ENCODE measurements at places on chromosomes 1 and 21. TPM values are rescaled to one million over a fixed set of nuclear protein-coding genes. Genes with fewer than 3 reads are reported as not detected.

- no peak overlapping the region for H3K27ac ChIP-seq
- H3K4me3 ChIP-seq, result no peak overlapping the region
- peaks cover 4% of the 10 kb centered on the region for H3K4me1 ChIP-seq
- H3K27me3 ChIP-seq, result no peaks in the 10 kb centered on the region
- DNase-seq, result no peak
Observed at GRCh38 chr1:220274251-220274855, 2.1 kb upstream of the RAB3GAP2 start.

DNA sequence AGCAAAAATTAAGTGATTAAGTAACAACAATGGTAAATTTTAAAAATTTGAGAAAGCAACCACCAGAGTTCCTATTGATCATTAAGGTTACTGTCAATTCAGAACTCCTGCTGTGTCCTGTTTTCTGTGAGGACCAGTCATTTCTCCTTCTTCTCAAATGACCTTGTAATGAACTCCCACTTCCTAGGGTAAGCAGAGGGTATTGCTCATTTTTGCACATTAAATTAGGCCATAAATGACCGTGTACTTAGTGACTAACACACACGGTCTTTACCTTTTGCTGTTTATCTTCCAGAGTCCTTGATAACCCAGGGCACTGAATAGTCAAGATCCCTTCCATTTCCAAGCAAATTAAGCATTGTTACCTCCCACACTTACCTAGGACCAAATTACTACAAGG is 227.5 kb upstream of the LYPLAL1 start:
- H3K4me1 ChIP-seq, result no peaks in the 10 kb centered on the region
- no peak overlapping the region for H3K4me3 ChIP-seq
- H3K27ac ChIP-seq, result no peak overlapping the region
- no peaks in the 10 kb centered on the region for H3K36me3 ChIP-seq

DNA sequence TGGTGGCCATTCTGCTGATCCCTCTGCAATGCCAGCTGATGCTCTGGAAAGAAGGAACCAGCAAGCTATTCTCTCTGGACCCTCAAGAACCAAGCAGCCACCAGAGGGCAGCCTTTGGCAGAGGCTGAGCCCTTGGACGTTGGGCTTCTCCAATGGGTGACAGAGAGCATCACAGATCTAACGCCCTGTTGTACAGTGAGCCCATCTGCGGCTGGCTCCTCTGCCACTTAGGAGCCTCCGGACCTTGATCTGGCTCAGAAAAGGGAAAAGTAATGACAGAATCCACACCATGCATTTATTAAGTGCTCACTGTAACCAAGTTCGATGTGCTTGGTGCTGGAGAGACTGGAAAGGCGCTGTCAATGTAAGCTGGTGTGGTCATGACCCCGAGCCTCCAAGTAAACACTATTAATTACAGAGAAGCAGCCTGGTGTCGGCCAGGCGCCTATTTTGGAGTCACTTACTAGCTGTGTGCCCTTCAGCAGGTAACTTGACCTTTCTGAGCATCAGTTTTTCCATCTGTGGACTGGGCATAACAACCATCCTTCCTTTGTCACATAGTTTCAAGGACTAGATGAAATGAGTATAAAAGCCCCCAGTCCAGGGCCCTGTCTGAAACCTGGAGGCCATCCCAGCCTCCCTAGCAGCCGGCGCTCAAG is 34.9 kb downstream of the ECE1 start:
- no peaks in the 10 kb centered on the region for H3K27me3 ChIP-seq
- peak; percentile 91 for DNase-seq
- H3K4me1 ChIP-seq, result no peaks in the 10 kb centered on the region
- H3K27ac ChIP-seq, result peak overlapping the region; percentile 26
- no peak overlapping the region for H3K4me3 ChIP-seq

Gene PADI3
- total RNA-seq, result not detected

DNA sequence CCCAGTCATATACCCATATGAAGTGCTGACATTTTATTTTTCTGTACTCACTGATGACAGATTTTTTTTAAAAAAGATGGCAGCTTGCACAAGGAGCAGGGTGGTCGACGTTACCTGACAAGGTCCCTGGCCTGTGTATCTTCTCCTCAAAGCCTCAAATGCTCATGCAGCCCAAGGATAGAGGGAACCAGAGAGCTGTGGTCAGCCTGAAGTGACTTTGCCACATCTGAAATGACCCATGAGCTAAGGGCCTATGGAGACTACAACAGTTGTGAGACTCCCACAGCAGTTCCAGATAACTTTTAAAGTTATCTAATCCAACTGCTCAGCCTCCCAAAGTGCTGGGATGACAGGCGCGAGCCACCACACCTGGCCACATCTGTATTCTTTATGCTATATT is 131.1 kb downstream of the GLUL start:
- H3K27ac ChIP-seq, result no peak overlapping the region
- no peaks in the 10 kb centered on the region for H3K27me3 ChIP-seq
- no peak for DNase-seq
- H3K4me1 ChIP-seq, result no peaks in the 10 kb centered on the region

Gene LCE1D
- not detected for total RNA-seq

Gene GJA5
- 16.3 TPM for total RNA-seq

Gene ACKR1
- 190 TPM for total RNA-seq

- H3K27ac ChIP-seq, result no peak overlapping the region
- H3K4me1 ChIP-seq, result no peaks in the 10 kb centered on the region
- DNase-seq, result no peak
- no peaks in the 10 kb centered on the region for H3K36me3 ChIP-seq
- no peaks in the 10 kb centered on the region for H3K27me3 ChIP-seq
Observed at GRCh38 chr21:18153063-18153462, 91.6 kb upstream of the CHODL start.

Gene FMO4
- total RNA-seq, result not detected

- no peak overlapping the region for H3K4me3 ChIP-seq
- no peaks in the 10 kb centered on the region for H3K27me3 ChIP-seq
- DNase-seq, result no peak
- H3K36me3 ChIP-seq, result no peaks in the 10 kb centered on the region
- H3K4me1 ChIP-seq, result no peaks in the 10 kb centered on the region
Observed at GRCh38 chr21:42423197-42423675, 19.5 kb downstream of the UBASH3A start.

DNA sequence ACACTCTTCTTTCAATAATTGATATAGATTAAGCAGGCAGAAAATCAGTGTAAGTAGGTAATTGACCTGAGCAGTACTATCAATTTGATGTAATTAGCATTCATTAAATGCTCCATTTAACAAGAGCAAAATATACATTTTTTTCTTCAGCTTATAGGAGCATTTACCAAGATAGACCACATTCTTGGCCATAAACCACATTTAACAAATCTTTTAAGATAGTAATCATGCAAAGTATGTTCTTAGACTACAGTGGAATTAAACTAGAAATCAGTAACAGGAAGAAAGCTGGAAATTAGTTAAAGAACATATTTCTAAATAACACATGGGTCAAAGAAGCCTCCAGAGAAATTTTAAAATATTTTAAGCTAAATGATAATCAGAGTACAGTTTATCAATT is 8.7 kb upstream of the PRKACB start:
- no peaks in the 10 kb centered on the region for H3K4me1 ChIP-seq
- no peaks in the 10 kb centered on the region for H3K27me3 ChIP-seq
- no peaks in the 10 kb centered on the region for H3K36me3 ChIP-seq
- DNase-seq, result no peak

GRCh38 chr1:240245629-240246020 is 153.9 kb downstream of the FMN2 start:
- no peaks in the 10 kb centered on the region for H3K27me3 ChIP-seq
- no peak overlapping the region for H3K4me3 ChIP-seq
- no peak overlapping the region for H3K27ac ChIP-seq
- H3K4me1 ChIP-seq, result no peaks in the 10 kb centered on the region
- H3K36me3 ChIP-seq, result no peaks in the 10 kb centered on the region

Gene ITLN2
- total RNA-seq, result not detected

- H3K4me3 ChIP-seq, result no peak overlapping the region
- peaks cover 12% of the 10 kb centered on the region for H3K4me1 ChIP-seq
Observed at GRCh38 chr1:25562928-25563283, 19.5 kb downstream of the LDLRAP1 start.

- no peak for DNase-seq
- H3K36me3 ChIP-seq, result no peaks in the 10 kb centered on the region
- H3K4me1 ChIP-seq, result no peaks in the 10 kb centered on the region
- no peaks in the 10 kb centered on the region for H3K27me3 ChIP-seq
- no peak overlapping the region for H3K4me3 ChIP-seq
- no peak overlapping the region for H3K27ac ChIP-seq
Observed at GRCh38 chr1:30461640-30462039, 261.7 kb downstream of the MATN1 start.

DNA sequence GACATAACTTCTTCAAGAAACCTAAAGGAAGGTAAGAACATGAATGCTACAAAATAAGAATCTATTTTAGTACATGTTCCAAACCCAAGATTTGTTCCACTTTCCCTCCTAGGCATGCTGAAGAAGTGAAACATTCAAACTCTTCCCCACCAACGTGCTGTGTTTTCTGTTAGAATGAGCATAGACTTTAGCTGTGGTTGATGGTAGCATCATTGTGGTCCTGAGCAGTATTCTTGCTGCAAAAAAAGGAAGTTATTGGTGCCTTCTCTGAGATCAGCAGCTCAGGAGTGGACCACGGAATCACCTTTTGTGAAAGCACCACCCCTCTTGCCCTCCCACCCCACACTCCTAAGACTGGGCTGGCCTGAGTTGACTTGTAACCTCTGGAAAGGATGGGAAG is 100.4 kb upstream of the POGK start:
- H3K27me3 ChIP-seq, result no peaks in the 10 kb centered on the region
- H3K4me3 ChIP-seq, result no peak overlapping the region
- no peak overlapping the region for H3K27ac ChIP-seq
- no peaks in the 10 kb centered on the region for H3K4me1 ChIP-seq
- DNase-seq, result no peak

GRCh38 chr1:50252196-50252595 is 143.5 kb downstream of the ELAVL4 start:
- no peak overlapping the region for H3K4me3 ChIP-seq
- no peak for DNase-seq
- no peaks in the 10 kb centered on the region for H3K4me1 ChIP-seq
- no peak overlapping the region for H3K27ac ChIP-seq

DNA sequence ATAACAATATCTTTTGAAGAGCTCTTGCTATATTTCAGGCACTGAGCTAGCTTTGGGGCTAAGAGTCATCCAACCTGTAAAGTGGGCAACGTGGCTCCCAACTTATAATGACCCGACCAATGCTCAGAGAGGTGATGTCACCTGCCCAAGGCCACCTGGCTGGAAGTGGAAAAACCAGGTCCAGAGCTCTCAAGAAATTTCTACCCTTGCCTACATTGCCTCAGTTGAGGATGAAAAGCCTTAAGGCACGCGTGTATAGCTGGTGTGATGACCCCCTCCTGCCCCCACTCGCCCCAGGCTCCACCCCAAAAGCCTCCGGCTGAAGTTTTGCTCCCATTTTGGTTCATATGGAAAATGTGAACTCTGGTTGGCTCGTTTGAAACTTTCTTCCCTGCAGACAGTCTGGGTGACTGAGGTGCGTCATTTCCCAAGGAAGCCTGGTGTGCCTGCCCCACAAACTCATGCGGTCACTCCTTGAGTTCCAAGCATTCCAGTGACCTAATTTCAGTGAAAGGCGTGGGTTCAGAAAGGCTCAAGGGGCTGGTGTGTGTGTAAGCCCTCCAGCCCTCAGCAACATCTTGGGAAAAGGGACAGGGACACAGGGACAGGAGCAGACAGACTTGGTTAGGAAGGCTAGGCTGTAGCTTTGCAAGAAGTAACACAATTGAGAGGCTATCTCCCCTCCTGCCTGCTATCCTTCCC is 20.5 kb downstream of the HTR1D start:
- H3K27ac ChIP-seq, result no peak overlapping the region
- H3K4me3 ChIP-seq, result no peak overlapping the region
- H3K4me1 ChIP-seq, result no peaks in the 10 kb centered on the region
- H3K27me3 ChIP-seq, result no peaks in the 10 kb centered on the region
- no peak for DNase-seq
- H3K36me3 ChIP-seq, result no peaks in the 10 kb centered on the region

- no peak overlapping the region for H3K4me3 ChIP-seq
- H3K36me3 ChIP-seq, result no peaks in the 10 kb centered on the region
- H3K27ac ChIP-seq, result no peak overlapping the region
- no peaks in the 10 kb centered on the region for H3K27me3 ChIP-seq
Observed at GRCh38 chr1:107432108-107432507, 291.3 kb downstream of the NTNG1 start.

- H3K4me1 ChIP-seq, result peaks cover 12% of the 10 kb centered on the region
- no peak overlapping the region for H3K4me3 ChIP-seq
- peak; percentile 43 for DNase-seq
- peaks cover 20% of the 10 kb centered on the region for H3K27me3 ChIP-seq
- H3K27ac ChIP-seq, result no peak overlapping the region
- H3K36me3 ChIP-seq, result no peaks in the 10 kb centered on the region
Observed at GRCh38 chr1:47710329-47711071, 272.7 kb downstream of the FOXD2 start.

GRCh38 chr1:16181887-16182719 is 26.2 kb upstream of the EPHA2 start:
- H3K4me1 ChIP-seq, result peaks cover 18% of the 10 kb centered on the region
- no peaks in the 10 kb centered on the region for H3K27me3 ChIP-seq
- H3K4me3 ChIP-seq, result no peak overlapping the region
- H3K36me3 ChIP-seq, result no peaks in the 10 kb centered on the region
- DNase-seq, result peak; percentile 96
- H3K27ac ChIP-seq, result peak overlapping the region; percentile 95
